ENCODE measurements at places on chromosomes 7 and 10.

DNA sequence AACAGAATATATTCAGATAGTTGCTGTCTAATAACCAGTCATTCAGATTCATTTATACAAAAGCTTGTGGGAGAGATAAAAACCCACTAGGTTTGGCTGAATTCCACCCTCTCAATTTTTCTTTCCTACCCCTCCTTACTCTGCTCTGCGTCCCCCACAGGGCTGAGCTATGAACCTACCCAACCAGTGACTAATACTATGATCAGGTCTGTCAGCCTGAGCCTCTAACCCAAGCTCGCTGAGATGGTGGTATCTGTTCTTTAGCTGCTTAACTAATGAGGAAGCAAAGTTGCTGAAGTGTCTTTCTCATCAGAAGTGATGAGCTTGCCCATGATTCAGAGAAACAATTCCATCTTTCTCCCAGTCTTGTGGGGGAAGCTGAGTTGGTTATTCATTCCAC, 248.7 kb upstream of the GPR26 start:
- DNase-seq: no peak

DNA sequence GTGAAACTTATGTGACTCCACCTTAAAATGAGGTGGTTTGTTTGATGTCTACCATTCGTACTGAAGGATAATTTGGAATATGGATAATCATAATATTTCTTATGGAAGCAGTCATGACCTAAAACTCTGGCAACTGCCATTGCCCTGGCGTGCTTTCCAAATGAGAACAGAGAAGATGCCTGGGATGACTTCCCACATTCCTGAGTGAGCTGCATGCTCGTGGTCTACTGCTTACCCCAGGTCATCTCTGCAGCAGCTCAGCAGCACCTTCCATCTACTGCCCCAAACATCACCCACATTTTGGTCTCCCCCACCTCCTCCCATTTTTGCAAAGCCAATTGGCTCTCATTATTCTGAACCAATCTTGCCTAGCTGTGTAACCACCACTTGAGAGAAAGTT, 40.1 kb downstream of the LYZL1 start:
- no peak for DNase-seq

DNA sequence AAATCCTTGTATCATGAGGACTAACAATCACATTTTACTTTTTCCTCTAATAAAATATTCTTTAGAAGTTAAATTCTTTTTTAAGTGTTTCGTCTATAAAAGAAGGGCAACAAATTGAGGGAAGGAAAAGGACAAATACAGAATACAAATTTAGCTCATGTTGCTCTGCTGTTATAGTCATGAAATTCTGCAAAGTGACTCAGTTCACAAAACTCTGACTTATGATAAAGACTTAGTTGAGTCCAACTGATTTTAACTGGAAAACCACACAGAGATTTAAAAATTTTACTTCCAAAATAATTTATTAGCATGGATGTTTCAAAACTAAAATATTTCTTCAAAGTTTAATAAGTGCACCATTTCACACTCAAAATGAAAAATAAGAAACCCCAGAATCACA, 75.0 kb upstream of the GPR22 start:
- no peak for DNase-seq

DNA sequence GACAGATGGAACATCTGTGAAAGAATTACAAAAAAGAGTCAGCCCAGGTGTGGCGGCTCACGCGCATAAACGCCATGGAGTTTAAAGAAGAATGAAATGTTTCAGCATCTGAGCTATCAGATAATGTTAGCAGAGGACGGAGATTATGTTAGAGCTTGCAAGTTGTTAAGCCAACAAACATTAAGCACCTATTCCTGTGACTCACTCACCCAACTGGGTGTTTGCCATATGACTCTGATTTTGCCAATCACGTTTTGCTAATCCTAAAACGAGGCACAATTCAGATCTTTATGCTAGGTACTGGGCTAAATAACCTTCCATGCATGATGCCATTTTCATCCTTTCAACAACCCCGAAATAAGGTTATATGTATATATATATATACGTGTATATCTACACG, 29.0 kb upstream of the CCNY start:
- no peak for DNase-seq

DNA sequence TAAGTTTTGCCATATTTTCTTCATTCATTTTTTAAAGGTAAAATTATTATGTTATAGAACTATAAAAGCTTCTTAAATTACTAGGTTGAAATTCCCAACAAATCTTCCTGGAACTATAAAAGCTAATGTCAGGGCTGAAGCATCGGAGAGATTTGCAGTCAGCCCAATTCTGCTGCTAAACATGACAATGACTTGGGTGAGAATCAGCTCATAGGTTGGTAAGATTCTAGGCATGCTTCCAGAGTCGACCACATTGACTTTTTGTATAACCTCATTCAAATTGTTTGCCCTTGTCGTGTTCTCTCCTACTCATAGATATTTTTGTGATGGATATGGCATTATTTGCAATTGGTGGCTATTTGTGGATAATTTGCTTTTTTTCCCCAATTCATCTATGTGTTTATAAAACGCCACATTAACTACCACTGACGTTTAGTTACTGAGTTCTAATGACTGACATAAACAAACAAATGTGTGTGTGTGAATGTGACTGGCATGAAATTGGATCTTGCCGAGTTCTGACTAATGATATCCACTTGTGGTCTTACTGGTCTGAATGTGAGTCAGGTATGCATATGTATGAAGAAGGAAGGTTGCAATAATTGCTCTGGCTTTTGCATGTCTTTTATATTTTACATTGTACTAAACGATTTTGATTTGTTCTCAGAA, 579.8 kb downstream of the PARD3 start:
- no peak for DNase-seq

DNA sequence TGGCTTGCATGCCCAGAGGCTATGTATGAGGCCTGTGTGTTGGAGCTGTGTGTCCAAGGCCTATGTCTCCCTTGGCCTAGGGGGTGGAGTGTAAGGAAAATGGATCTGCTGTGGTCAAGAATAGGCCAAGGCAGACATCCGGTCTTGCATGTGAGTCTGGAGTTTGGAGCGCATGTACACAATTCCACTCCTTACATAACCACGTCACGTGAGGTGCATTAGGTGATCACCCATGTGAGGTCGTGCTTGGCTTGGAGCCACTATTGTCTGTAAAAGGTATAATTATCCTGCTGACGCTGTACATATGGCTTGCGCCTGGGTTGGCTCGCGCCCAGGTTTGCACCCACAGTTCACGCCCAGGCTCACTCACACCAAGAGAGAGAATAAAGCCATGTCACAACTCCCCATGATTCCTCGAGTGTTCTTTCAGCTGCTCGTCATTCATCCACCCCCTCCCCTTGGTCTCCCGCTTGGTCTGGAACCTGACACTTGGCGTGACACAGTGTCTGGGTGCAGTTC, 105.5 kb downstream of the BICC1 start:
- no peak for DNase-seq

- DNase-seq: no peak
Measured at GRCh38 chr7:50685135-50686065, 97.3 kb downstream of the GRB10 start.
